ENCODE measurements at places on chromosomes 12 and 14. TPM values are rescaled to one million over a fixed set of nuclear protein-coding genes. Genes with fewer than 3 reads are reported as not detected.

SYCP3 gene
- polyA plus RNA-seq: 0.33 TPM

PLCZ1 gene
- polyA plus RNA-seq: not detected

PRIMA1 gene
- not detected for polyA plus RNA-seq

KRT73 gene
- not detected for polyA plus RNA-seq

POLE2 gene
- not detected for polyA plus RNA-seq

Measured in IgD-negative memory B cell (primary cell).